Activated CD8-positive, alpha-beta memory T cell treated with anti-CD3 and anti-CD28 coated beads, Interleukin-2, amount 10 ng/mL, durations not matched to agents 7 days and 5 days (primary cell): ENCODE measurements at places on chromosomes 5 and 9. TPM values are rescaled to one million over a fixed set of nuclear protein-coding genes. Genes with fewer than 3 reads are reported as not detected.

Gene PSAT1
- 118 TPM for total RNA-seq

Gene FAT2
- total RNA-seq, result not detected

Gene PCDHGA12
- total RNA-seq, result 0.07 TPM

Gene OR1B1
- total RNA-seq, result not detected

Gene TRIM36
- total RNA-seq, result 0.29 TPM

Gene NEUROG1
- total RNA-seq, result not detected

Gene PCSK1
- not detected for total RNA-seq

Gene SLC25A2
- total RNA-seq, result 0.56 TPM

Gene SUSD3
- total RNA-seq, result 67.3 TPM

Gene SPINK7
- total RNA-seq, result not detected

Gene ARL14EPL
- total RNA-seq, result 0.12 TPM

Gene SPATA6L
- total RNA-seq, result 0.73 TPM

DNA sequence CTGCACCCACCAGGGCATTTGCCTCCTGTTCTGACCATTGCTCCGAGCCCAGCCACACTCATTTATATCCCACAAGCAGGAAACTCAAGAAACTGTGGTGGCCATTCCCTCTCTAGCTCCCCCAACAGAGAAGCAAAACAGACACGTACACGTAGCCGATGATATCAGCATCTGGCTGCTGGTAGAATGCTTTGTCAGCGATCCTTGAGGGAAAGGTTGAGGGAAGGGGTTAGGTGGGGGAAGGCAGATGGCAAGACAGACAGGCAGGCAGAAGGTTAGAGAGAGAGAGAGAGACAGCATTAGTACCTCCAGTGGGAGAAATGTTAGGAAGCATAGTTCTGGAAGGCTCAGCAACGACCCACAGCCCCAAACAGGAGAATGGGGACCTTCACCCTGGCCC is 7.8 kb downstream of the HIGD2A start:
- DNase-seq, result no peak

DNA sequence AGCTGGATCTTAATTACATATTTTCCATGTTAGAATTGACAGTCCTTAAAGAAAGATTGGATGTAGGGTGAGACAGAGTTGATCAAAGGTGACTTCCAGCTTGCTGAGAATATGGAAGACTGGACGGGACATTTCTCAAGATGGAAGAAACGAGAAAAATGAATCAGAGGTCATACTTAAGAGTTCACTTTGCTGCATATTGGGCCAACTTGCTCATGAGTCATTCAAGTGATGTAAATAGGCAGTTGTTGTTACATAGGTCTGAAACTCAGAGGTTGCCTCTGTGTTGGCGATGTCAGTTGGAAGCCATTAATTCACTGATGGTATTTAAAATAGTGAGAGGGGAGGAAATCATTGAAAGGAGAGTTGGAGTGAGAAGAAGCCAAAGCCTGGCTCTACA is 132.8 kb downstream of the CD180 start:
- DNase-seq, result no peak

DNA sequence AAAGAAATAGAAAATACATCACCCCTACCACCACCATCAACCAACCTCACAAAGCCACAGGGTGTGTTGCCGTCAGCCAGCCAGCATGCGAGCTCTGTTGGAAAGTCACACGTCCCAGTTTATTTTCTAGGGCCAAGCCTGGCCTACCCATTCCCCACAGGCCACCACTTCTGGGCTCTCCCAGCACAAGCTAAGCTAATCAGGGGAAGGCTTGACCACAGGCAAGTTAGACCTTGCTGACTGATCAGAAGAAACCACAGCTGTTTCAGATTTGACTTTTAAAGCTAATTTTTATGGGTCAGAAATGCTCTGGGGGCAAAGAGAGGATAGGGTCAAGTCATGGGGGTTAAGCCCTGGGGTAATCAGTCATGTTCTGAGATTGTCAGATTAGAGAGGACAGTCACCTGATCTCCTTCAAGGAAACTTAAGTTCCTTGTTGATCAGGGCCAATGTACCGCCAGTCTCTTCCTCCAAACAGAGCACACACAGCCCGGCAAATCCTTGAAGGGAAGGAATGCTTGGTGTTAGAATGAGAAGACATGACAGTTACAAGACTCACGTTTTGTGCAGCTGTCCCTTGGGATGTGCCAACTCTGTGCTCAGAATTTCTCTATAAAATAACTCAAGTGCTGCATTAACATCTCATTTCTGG is 7.6 kb downstream of the SHB start:
- DNase-seq, result no peak

GRCh38 chr5:37776826-37777225 is 63.0 kb downstream of the GDNF start:
- DNase-seq, result no peak

DNA sequence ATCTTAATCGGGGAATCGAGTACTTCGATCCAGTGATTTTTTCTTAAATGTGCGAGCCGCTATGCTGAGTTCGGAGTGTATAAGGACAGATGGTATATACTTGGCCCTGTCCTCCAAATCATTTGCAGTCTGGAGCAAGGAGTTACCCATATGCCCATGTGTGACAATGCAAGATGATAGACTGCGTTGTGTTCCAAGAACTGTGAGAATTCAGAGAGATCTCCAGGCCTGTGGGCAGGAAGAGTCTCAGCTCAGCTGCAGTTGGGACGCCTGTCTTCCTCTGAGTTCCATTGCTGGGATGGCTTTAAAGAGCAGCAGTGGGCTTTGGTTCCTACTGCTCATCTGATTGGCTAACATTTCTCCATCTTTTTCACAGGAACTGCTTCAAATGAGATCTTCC is 106.6 kb downstream of the ADAMTS16 start:
- DNase-seq, result no peak

GRCh38 chr5:55869847-55870246 is 18.7 kb downstream of the IL31RA start:
- no peak for DNase-seq

- DNase-seq, result no peak
Observed at GRCh38 chr9:441126-441525, 226.5 kb downstream of the DOCK8 start.

- no peak for DNase-seq
Observed at GRCh38 chr9:88998911-88999310, 7.6 kb downstream of the S1PR3 start.

- DNase-seq, result no peak
Observed at GRCh38 chr5:39816866-39817265, 392.1 kb upstream of the DAB2 start.

GRCh38 chr9:75390951-75391350 is 302.6 kb downstream of the OSTF1 start:
- no peak for DNase-seq

- no peak for DNase-seq
Observed at GRCh38 chr5:87686018-87686417, 273.3 kb upstream of the CCNH start.

- DNase-seq, result peak; percentile 56
Observed at GRCh38 chr9:88567870-88568269, 32.9 kb downstream of the NXNL2 start.

GRCh38 chr9:129885018-129885669 is 49.9 kb downstream of the USP20 start:
- peak; percentile 75 for DNase-seq

- DNase-seq, result no peak
Observed at GRCh38 chr9:87714819-87715218, 11.1 kb upstream of the CTSL start.

DNA sequence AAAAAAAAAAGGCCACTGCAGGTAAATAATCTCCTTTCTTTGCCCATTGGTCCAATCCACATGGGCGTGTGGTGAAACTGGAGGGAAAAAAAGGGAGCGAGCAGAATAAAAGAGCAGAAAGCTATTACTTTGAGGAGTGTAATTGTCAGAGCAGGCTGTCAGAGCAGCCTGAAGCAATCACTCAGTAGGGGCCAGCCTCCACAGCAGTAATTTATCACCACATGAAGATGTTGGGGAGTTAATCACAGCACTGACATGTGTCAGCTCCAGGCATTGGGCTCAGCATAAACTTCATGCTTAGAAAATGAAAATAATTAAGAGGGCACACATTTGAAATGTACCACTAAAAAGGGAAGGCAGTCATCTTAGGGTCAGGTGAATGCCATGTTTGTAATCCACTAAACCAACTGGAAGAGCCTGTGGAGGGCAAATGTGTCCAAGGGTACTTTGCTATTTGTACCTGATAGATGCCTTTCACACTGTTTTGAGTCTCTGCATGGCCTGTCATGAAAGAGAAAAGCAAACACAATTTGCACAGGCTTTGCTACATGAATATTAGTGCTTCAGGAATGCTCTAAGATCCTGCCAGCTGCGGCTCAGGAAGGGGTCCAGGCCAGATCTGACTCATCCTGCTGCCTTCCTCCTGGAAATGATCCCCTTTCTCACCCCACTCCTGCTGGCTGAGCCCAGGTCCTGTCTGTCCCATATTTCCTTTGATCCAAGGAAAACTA is 2.9 kb upstream of the PTGER4 start:
- no peak for DNase-seq

DNA sequence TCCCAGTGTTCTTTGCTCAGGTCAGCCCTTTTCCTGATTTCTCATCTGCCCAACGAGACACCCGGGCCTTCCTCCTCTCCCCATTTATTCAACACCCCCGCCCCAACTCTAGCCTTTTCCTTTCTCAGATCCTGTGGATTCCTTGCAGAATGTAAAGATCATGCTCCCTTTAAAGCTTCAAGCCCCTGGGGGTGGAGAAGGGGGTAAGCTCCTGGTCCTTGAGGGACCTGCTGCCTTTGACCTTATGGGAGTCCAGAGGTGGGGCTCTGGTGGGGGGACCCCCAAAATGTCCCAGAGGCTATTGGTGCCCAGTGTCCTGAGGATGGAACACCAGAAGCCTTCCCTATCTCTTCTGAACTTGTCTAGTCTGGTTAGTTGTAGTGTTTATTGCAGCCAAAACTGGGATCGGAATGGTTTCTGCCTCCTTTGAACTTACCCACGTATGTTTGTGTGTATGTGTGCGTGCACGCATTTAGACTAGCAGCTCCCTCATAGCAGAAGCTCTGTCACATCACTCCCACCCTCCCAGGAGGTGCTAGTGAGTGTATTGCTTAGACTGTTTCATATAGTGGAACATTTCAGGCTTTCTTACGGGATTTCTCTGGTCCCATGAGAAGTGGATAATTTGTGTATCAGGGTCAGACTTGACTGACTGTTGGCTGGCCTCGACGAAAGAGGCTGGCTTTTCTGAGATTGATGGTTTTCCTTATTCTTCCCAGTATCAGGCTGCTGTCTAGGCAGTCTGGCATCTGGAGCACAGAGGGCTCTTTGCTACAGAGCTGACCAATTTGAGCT is 1.1 kb downstream of the GALNT10 start:
- DNase-seq, result no peak

DNA sequence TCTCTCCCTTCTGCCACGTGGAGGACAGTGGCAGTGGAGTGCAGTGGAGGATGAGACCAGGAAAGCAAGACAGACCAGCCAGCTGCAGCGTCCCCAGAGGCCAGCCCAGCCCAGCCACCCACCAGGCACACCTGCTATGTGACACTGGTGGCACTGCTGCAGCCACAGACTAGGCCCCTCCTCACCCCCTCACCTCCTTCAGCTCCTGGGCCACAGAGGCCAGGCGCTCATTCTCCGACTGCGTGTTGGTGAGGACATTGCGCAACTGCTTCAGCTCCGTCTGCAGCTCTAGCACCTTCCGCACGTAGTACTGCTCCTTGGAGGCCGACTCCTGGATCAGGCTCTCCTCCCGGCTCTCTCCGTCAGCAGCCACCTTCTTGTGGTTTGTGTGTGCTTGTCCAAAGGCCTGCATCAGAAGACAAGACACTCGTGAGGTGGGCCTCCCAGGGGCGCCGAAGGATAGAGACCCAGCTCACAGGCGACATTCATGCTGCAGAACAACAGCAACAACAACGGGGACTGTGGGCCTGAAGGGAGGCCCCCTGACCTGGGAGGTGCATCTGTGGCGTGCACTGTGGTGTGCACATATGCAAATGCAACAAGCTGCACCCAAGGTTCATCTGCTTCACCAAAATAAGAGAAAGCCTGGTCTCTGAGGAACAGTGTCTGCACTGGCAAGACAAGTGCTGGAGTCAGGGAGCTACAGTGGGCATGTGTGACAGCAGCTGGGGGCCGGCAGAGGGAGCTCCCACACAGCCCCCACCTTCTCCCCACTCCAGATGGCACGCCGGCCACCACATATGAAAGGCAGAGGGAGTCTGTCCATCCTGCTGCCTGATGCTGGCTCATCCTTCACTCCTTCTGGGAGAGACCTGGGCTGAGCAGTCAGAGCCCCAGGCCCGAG is 35.5 kb downstream of the BICD2 start:
- DNase-seq, result no peak

GRCh38 chr9:92501671-92502393 is 19.5 kb upstream of the ASPN start:
- no peak for DNase-seq

- DNase-seq, result peak; percentile 46
Observed at GRCh38 chr9:109817846-109818472, 38.0 kb downstream of the PALM2AKAP2 start.

- DNase-seq, result no peak
Observed at GRCh38 chr5:170268884-170269283, 28.7 kb downstream of the LCP2 start.

- no peak for DNase-seq
Observed at GRCh38 chr5:107937204-107937603, 266.5 kb upstream of the EFNA5 start.
